Liver (tissue), 10 donors: ENCODE measurements at places on chromosomes 4 and X. TPM values are rescaled to one million over a fixed set of nuclear protein-coding genes. Genes with fewer than 3 reads are reported as not detected.

- no peaks in the 10 kb centered on the region for H3K27me3 ChIP-seq
- no peak for DNase-seq
- H3K27ac ChIP-seq, result no peak overlapping the region
- no peak overlapping the region for H3K4me3 ChIP-seq
- H3K36me3 ChIP-seq, result no peaks in the 10 kb centered on the region
These were observed 18.8 kb upstream of the C4orf36 start for GRCh38 chr4:86910820-86911684.

DNA sequence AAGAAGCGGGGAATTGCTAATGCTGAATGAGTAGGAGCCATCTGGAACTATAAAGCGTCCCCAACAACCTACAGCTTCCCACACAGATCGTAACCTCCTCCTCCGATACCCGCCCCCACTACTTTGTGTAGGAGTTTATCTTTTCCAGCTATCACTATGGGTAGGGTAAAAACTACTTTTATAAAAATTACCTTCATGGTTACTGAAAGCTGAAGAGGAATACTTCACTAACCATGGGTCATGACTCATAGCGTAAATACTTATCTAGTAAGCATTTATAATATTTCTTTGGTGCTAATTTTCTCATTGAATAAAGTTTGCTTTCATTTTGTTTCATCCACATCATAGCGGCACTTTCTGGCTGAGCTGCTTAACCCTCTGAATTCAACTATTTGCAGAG is 79.4 kb upstream of the TNIP3 start:
- no peaks in the 10 kb centered on the region for H3K27me3 ChIP-seq
- no peak overlapping the region for H3K4me3 ChIP-seq
- H3K4me1 ChIP-seq, result no peaks in the 10 kb centered on the region
- no peak for DNase-seq
- H3K27ac ChIP-seq, result no peak overlapping the region
- H3K36me3 ChIP-seq, result no peaks in the 10 kb centered on the region

DNA sequence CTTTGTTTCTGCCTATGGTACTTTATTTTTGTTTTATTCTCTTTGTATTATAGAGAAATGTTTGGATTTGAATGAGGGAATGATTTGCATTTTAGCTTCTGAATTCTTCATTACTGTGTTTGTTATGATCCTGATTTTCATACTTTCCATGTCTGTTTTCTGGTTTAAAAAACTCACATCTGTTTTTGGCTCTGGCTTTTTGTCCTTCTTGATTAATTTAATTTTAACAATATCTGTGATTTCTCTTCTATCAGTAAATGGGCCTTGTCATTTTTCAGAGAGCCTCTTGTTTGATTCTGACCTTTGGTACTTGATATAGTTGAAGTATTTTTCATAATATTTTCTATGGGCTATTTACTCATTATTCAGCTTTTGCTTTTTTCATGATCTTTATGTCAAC is 341.6 kb upstream of the HAND2 start:
- no peak overlapping the region for H3K4me3 ChIP-seq

- no peak for DNase-seq
- no peaks in the 10 kb centered on the region for H3K27me3 ChIP-seq
- peaks cover 10% of the 10 kb centered on the region for H3K4me1 ChIP-seq
- peak overlapping the region; percentile 85 for H3K4me3 ChIP-seq
- peak overlapping the region; percentile 96 for H3K27ac ChIP-seq
- no peaks in the 10 kb centered on the region for H3K36me3 ChIP-seq
These were observed 1.0 kb downstream of the LAMP2 start for GRCh38 chrX:120468071-120468470.

The AMBN gene
- not detected for polyA plus RNA-seq
